ENCODE measurements at places on chromosomes 5 and 9.

DNA sequence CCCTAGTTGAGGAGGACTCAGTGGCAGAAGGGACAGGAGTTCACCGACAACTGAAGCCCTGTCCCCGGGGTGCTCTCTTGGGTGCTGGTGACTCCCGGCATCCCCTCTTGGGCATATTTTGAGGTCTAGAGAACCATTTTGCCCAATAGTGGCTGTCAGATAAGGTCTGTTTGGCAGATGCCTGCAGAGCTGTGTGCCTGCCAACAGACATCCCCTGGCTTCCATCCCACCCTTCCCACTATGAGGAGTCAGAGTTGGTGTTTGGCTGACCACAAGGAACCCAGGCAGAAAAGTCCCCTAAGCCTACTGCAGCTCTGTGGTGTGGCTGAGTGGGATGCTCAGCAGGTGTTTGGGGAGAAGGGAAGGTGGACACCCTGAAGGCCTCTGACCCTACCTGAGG is 207.0 kb downstream of the AUH start:
- DNase-seq = no peak

DNA sequence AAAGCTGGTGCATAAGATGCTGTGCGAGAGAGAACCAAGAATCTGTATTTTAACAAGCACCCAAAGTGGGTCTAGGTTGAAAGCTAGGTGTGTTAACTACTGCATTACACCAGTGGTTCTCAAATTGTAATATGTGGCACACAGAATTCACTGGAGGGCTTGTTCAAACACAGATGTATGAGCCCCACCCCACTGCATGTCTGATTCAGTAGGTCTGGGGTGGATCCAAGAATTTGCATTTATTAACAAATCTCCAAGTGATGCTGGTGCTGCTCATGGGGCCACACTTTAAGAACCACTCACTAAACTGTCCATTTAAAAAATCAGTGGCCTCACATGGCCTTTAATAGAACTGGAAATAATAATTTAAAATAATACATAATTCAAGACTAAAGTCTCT is 40.4 kb downstream of the LPAR1 start:
- no peak for DNase-seq

DNA sequence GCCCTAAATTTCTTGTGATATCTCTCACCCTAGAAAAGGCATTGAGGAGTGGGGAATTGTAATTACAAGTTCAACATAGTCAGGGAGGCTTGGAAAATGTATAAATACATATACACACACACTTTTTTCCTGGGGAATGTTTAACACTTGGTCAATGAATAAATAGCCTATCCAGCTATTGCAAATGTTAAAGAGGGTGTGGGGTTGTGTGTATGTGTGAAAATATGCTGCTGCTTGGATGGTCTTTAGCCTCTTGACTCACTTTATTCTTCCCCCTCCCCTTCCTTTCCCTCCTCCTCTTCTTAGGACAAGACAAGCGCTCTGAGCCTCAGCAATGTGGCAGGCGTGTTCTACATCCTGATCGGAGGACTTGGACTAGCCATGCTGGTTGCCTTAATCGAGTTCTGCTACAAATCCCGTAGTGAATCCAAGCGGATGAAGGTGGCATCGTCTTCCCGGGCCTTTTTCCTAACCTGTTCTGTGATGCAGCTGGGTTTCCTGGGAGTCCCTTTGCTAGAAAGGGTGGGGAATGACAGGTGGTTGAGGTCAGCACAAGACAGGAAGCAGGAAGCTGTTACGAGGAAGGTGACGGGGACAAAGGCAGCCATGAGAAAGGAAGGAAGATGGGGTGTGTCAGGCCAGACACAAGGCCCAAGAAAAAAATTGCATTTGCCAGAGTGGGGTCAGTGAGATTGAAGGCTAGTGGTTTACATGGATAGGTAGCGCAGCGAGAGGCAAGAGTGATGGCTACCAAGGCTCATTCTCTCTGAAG is 236.5 kb downstream of the FAM114A2 start:
- DNase-seq = no peak

DNA sequence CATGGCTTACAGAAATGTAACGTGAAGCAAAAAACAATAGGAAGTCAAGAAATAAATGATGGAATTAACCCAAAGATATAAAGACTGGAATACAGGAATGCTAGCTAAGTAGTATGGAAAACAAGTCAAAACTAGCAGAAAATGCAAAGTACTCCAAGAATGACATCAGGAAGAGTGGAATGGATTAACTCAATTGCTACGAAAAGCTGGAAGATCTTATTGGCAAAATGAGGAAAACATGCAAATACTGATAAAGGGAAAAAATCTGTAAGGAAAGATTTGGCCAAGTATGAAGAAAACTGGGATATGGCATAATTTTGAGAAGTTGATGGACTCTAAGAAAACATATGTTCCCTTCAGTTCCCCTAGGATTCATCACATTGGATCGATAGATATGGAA is 324.5 kb upstream of the ZNF608 start:
- no peak for DNase-seq

- DNase-seq = no peak
Measured at GRCh38 chr9:123867034-123867433, 62.9 kb downstream of the DENND1A start.

GRCh38 chr9:92713528-92713927 is 43.6 kb upstream of the IPPK start:
- no peak for DNase-seq

Measured in urothelium cell line (cell line).